GM12865 (cell line): ENCODE measurements at places on chromosomes 1 and 21.

- no peak for DNase-seq
Observed at GRCh38 chr1:67874501-67875111, 41.3 kb upstream of the GNG12 start.

GRCh38 chr1:47232187-47232874 is at the start of gene TAL1:
Gene TAL1 (minus strand): TSS chr1:47232225. CDS start chr1:47225888, 6,337 bp downstream.
- DNase-seq: no peak

DNA sequence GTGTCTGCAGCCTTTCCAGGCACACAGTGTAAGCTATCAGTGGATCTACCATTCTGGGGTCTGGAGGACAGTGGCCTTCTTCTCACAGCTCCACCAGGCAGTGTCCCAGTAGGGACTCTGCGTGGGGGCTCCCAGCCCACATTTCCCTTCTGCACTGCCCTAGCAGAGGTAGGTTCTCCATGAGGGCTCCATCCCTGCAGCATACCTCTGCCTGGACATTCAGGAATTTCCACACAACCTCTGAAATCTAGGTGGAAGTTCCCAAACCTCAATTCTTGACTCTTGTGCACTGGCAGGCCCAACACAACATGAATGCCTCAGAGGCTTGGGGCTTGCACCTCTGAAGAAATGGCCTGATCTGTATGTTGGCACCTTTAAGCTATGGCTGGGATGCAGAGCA is 6.8 kb downstream of the CRYZ start:
- no peak for DNase-seq

DNA sequence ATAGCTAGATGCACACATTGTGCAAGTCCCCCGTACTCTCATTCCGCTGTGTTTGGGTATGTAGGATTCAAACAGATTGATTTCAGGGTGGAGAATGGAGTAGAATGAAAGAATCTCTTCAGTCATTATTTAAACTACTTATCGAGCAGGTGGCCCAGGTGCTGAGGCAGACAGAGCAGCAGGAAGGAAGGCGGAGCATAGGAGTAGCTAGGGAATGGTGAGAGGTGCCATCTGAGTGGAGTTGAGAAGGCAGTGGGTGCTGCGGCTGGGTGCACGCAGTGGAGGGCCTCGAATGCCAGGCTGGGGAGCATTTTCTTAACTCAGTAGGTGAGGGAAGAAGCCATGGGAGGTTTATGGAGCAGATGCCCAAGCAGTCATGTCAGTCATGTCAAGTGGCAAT is 45.2 kb upstream of the CD101 start:
- DNase-seq: no peak
